ENCODE measurements at places on chromosomes 5 and 9.

DNA sequence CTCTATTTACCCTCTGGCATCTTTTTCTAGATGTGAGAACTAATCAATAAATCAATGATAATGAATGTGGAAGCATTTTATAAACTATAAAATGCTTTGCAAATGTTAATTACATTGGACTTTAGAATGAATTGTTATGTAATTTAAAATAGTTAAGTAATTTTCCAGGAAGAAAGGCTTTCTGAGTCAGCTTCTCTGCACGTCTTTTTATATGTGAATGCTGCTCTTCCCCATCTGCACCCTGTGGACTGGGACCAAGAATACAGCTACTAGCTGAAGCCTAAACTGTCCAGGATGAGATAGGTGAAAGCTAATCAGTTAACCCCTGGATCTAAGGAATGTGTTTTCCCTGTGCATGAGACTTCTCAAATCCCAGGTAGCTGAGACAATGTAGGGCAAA, 292.9 kb downstream of the NR3C1 start:
- no peak for DNase-seq

DNA sequence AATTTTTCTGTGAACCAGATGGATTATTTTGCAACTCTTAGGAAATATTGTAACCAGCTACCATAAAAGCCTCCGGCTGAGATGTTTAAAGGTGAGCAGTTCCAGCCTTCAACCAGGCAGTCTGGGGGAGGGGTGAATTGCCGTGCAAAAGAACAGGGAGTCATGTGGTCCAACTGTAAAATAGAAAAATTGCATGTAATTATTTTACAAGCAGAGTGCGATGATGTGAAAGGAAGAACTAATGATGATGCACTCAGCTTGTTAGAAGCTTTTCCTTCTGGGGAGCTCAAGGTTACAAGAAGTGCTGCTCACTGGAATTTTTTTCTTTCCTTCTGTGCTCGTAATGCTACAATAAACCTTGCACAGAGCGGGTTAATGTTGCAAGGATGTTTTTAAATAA, 188.7 kb upstream of the ITGA1 start:
- no peak for DNase-seq

GRCh38 chr5:32578363-32578762, 7.0 kb upstream of the SUB1 start:
- no peak for DNase-seq

DNA sequence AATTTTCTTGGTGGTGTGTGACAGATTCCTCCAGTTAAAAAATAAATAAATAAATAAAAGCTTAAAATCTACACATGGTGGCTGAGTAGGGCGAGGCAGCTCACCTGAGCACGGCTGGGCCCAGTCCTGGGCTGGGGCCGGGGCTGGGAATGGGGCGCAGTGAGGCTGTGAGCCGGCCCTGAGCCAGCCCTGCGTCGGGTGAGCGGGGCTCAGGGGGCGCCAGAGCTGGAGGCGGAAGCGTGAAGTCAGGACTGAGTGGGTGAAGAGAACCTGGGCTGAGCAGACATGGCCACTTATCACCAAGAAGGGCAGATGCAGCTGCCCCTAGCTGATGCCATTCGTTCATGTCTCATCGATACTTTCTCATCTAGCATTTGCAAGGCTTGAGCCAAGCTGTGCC, 22.8 kb upstream of the DTWD2 start:
- DNase-seq = no peak

- no peak for DNase-seq
Measured at GRCh38 chr5:32628049-32628844, 42.9 kb downstream of the SUB1 start.

GRCh38 chr9:18390393-18390792, 83.6 kb upstream of the ADAMTSL1 start:
- DNase-seq = no peak

- DNase-seq = no peak
Measured at GRCh38 chr9:68905129-68905528, 108.8 kb downstream of the PRKACG start.
